ENCODE measurements at places on chromosomes 1 and 21.

DNA sequence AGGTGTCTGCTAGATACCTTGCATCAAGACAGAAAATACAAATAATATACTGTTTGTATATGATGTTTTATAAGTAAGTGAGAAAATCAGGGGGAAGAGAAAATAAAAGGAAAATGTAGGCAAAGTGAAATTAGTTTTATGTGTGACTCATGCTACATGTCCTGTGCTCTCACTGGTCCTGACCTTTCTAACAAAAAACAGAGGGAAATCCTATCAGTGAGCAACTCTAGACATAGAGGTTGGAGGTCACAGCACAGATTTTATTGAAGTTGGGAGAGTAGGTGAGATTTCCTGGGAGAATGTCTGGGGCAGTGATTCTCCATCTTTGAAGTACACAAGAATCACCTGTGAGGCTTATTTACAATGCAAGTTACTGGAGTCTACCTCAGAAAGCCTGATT is 9.5 kb downstream of the SCCPDH start:
- DNase-seq, result no peak

GRCh38 chr21:23949493-23949892 is 1657.8 kb downstream of the MRPL39 start:
- no peak for DNase-seq

DNA sequence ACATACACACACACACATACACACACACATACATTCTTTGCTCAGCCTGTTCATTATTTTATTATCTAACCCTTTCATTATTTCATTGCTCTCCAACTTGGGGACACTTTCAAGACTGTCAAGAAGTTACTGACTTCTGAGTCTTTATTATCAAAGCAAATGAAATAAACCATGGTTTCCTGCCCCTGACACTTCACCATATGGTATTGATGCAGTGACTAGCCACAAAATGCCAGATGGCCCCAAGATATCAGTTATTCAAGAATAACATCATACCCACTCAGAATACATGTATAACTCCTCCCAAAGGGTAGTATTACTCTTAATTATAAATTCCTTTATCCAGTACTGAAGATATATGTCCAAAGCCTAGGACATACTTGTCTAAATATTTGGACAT is 197.3 kb downstream of the MRPL39 start:
- no peak for DNase-seq

- DNase-seq, result no peak
Observed at GRCh38 chr1:234980645-234981396, 147.8 kb downstream of the TOMM20 start.

DNA sequence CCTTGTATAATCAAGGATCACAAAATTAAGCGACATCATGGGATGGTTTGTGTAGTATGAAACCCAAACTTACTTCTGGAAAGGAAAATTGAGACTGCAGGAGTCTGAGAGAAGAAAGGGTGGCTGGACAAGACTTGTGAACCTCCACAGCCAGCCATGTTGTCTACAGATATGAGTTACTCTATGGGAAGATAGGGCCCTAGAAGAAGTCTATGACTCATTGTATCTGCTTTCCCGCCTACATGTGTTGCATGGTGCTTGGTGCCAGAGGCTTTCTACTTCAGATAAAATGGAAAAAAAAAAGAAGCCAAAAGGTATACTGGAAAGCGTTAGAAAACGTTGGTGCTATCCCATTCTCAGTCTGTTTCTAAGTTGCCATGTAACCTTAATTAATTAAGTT is 18.7 kb upstream of the OR6N2 start:
- DNase-seq, result no peak

DNA sequence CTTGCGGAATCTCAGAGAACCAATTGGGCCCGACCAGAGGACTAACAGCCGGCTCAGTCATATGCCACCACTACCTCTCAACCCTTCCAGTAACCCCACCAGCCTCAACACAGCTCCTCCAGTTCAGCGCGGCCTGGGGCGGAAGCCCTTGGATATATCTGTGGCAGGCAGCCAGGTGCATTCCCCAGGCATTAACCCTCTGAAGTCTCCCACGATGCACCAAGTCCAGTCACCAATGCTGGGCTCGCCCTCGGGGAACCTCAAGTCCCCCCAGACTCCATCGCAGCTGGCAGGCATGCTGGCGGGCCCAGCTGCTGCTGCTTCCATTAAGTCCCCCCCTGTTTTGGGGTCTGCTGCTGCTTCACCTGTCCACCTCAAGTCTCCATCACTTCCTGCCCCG is 49.8 kb downstream of the ACP6 start:
- DNase-seq, result no peak

DNA sequence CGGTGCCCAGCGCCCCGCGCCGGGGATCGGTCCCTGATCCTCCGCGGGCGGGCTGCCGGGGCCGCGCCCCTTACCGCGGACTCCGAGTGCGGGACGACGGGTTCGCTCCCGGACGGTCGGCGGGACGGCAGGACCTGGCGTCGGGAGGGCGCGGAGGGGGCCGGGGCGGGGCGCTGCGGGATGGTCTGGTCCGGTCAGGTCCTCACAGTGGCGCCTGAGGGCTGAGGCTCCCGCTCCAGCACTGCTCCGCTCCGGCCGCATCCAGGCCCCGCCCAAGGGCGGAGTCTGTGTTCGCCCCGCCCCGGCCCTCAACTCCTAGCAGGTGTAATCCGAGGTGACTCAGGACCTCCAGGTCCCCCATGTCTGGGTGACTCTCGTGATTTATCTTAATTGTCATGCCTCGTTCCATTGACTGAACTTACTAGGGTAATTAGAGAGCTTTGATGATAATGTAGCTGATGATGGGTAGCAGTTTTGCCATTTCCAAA is at the start of gene RAB3B:
Gene RAB3B, minus strand, starts transcription at position 223 of the 488 bp plus-strand sequence. CDS start 13,583 bp downstream, outside the sequence.
- DNase-seq, result peak; percentile 70

GRCh38 chr1:229557913-229558414 is 543 bp downstream of the ABCB10 start:
- DNase-seq, result no peak

GRCh38 chr1:156571261-156571852 is 1.0 kb downstream of the IQGAP3 start:
- DNase-seq, result no peak

Data from H1 (cell line).